ENCODE measurements at places on chromosomes 7 and 10.

- DNase-seq = peak; percentile 41
Observed at GRCh38 chr7:122300211-122300932, 4.2 kb downstream of the FEZF1 start.

DNA sequence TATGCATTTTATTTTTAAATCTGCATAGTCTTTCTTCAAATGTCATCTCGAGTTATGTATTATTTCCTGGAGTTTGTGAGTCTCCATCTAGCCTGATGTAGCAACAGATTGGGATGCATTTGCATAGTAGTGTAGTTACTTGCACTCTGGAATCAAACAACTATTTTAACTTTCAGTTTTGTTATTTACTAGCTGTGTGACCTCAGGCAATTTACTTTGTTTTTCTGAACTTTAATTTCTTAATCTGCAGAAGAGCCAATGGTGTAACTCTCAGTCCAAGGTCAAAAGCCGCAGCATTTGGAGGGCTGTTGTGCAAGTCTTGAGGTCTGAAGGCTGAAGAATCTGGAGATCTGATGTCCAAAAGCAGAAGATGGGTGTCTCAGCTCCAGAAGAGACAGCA lies 175.8 kb upstream of the SORCS1 start:
- DNase-seq = no peak

DNA sequence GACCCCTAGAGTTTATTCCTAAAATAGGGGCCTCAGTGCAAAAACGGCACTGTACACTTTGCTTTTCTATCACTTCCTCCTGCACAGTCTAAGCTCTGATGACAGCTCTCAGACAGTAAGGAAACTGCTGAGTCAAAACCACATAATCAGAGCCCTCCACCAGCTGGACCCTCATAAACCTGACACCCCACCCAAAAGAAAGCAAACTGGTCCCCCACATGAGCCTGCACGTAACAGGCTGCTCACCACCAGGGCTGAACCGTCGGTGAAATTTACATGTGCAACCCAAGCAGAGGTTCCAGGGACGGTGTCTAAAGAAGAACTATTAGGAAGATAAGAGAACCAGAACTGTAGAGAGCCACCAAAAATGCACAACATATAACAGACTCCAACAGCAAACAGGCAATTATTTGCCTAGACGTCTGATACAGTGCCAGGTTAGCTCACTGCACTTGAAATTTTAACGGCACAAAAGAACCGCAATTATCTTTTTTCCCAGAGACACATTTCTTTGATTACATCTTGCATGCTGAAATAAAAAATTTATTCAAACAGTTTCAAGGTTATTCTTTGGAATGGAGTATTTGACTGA lies 19.6 kb downstream of the SGMS1 start:
- DNase-seq = no peak

DNA sequence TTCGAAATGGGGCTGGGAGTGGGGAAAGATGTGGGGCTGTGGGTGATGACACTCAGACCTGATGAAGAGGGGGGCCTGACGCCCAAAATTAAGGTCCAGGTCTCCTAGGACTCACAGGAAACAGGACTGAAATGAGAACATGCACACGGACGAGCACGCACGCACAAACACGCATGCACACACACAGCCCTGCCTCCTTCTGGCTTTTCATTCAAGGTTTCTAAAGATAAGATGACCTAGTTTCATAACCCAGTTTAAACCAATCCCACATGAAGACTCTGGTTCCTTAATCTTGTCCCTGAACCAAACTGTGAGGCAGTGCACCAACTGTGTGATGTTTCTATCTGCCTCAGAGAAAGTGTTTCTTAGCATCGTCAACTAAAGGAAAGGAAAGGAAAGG lies 162.0 kb downstream of the DGKI start:
- no peak for DNase-seq

DNA sequence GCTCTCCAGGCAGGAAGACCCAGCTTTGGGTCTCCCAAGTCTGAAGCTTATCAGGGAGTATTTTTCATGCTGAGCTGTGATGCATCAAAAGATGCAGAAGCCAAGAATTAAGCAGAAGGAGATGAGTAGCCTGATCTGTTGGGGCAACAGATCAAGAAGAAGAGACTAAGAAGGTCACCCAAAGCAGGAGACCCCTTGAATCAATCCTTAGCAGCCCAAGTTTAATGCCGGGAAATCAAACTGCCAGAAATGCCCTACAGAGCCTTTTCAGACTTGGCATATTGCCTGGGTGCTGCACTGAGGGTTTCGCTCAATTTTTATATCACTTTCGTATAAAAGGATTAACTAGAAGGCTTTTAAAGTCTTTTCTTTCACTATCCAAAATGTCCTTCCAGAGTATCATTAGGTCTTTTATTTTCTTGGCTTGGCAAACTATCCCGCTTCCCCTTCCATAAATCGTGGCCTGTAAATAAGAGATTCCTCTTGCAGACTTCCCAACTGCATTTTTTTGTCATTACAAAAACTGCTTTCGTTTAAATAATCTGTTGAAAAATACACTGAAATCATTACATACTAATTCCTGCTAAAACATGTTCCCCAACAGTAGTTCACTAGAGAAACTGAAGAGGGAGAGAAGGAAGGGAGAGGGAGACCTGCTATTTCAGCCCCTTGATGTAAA lies 49.0 kb upstream of the STK17A start:
- DNase-seq = no peak

DNA sequence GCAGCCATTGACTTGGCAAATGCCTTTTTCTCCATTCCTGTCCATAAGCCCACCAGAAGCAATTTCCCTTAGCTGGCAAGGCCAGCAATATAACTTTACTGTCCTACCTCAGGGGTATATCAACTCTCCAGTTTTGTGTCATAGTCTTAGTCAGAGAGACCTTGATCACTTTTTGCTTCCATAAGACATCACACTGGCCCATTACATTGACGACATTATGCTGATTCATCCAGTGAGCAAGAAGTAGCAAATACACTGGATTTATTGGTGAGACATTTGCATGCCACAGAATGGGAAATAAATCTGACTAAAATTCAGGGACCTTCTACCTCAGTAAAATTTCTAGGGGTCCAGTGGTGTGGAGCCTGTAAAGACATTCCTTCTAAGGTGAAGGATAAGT lies 649.7 kb upstream of the ANKRD30A start:
- DNase-seq = no peak

DNA sequence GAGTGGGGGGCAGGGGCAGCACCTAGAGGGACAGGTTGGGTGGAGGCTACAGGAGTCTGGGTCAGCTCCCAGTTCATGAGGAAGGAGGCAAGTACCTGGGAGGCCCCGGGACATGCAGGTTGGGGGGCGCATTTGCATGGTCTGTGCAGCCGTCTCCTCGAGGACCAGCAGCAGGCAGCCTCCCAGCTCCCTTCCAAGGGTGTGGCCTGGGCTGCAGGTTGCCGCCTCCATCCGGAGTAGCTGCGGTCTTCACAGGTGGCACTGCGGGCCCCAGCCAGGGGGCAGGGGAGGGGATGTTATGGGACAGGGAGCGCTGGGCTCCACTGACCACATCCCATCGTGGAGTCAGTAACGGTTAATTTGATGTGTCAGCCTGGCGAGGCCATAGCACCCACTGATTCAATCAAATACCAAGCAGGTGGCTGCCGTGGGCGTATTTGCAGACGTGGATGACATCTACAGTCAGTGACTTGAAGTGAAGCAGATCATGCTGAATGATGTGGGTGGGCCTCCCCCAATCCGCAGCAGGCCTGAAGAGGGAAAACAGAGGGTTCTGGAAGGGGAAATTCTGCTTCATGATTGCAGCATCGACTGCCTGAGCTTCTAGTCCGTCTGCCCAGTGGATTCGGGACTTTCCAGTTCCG lies 81.6 kb downstream of the PRKAG2 start:
- DNase-seq = peak; percentile 19

DNA sequence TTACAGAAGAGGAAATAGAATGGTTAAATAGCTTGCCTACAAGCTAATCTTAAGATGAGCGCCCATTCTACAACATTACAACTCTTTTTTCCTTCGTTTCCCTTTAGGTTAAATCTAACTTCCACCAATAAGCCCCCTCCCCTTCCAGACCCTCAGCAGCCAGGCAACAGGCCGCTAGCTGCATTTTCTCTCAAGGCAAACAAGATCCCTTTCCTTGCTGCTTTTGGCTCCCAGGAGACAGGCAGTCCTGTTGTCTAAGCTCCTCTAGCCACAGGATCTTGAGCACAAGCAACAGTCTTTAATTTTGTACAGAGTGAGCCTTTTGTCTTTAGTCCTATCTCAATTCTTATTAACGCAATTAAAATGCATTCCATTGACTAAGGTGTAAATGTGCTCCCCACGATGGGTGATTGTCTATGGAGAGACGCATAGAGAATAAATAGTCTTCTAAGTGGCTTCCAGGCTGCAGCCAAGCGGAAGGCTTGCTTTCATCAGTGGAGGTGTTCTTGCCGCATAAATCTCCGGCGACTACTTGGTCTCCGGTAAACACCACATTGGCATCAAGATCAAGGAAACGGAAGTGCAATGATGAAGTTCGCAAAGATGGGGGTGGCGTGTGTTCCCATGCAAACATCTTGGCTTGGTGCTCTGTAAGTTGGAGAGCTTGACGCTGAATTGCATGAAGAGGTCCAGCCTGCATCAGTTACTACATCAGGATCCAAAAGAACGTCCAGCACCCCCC lies 181.9 kb upstream of the LYZL2 start:
- DNase-seq = no peak

DNA sequence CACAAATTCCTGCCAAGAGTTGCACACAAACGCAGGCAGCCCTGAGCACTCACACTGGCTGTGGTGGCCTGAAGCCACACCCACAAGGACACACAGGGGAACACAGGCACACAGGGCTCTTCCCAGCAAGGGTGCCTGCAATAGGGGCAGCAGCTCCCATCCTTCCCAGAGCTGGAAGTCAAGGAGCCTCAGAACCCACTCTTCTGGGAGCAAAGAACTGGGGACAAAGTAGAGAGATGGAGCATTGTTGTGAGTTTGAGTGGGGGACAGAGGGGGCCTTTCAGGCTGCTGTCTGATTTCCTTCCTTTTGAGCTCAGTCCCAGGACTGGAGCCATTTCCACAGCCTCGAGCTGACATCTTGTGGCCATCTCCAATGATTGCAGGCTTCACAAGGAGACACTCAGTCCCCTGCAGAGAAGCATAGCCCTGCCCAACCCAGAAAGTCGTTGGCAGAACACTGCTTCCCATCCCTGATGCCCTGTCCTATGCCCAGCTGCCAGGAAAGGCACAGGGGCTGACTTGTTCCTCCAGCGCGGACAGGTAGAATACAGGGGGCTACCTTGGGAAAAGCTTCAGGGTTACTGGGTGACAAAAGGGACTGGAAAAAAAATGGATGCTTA lies 34.4 kb upstream of the SLF2 start:
- DNase-seq = peak; percentile 72

- no peak for DNase-seq
Observed at GRCh38 chr7:120462991-120463390, 190.0 kb downstream of the KCND2 start.

DNA sequence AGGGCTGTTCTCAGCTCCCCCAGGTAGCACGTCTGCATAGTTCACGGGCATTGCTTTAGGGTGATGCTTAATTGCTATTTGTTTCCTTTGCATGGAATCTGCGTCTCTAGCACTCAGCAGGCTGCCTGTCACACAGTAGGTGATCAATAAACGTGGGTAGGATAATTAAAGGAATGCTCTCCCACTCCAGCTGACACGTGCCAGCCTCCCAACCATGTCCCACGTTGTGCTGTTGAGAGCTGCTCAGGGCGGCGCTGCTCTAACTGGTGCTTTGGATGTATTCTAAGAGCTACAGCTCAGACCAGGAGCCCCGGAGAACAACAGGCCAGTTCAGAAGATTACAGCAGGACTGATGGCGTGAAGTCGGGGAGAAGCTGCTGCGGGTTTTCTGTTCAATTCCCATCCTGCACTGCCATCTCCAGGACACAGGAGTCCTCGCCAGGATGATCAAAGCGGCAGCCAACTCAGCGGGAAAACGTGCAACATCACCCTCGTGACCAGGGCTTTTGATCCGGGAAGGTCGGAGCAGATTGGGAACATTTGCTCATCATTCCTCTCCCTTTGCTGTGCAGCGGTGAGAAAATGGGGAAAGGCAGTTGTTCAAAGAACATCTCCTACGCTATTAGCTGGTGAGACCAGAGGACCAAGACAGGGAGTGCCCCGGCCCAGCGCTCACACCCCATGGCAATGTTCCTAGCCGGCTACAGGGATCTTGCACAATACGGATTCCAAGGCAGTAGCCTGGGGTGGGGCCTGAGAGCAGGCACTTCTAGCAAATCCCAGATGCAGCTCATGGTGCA lies 50.5 kb upstream of the FOXK1 start:
- peak; percentile 67 for DNase-seq

GRCh38 chr7:141587304-141587703 lies 36.1 kb downstream of the AGK start:
- no peak for DNase-seq

DNA sequence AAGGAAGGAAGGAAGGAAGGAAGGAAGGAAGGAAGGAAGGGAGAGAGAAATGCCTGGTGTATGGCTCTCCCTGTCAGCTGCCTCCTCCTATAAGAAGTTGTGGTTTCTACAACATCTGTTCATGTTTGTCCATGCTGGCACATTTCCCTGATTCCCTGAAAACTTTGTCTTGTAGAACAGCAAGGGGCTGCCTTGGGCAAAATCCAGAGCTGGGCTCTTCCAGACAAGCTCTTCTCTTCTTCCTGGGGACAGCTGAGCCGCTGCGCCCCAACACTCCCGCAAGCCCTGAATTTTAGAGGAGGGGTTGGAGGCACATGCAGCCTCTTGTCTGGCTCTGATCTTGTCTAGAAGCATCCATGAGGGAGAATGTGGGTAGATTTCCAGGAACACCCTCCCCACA lies 282.0 kb upstream of the ADARB2 start:
- DNase-seq = no peak

DNA sequence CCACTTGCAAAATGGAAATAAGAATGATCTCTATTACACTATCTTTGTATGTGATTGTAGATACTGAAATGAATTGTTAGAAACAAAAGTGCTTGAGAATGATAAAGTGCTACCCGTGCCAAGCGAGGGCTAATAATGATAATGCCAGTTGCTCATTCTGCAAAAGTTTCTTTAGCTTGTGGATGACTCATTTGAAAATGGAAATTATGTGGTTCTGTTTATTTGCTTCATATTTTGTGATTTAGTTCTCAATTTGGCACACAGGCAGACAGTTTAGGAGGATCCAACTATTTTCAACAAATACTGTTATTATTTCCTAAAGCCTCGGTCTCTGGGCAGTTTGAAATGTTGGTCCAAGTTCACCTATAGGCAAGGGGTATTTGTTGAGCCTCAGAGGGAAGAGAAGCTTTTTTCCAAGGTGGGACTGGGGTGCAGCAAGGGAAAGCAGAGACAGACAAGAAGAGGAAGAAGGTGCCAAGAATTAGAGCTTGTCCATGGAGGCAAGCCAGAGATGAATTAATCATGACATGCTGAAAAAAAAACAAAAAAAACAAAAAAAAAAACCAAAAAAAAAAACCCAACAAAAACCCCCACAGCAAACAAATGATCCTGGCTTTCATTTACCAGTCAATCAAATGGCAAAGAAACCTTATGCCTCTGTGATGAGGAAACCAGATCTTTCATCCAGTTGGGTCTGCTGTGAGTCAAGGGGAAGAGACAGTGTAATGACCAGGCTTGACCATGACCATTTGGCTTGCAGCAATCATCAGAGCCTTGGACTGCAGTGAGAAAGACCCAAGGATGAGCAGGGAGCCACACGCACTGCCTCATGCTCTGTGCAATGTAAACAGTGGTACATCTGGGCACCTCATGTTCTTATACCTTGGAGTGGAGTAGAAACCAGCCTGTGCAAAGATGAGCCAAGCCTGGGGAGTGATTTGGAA lies 285.0 kb upstream of the HABP2 start:
- DNase-seq = no peak

- peak; percentile 52 for DNase-seq
Observed at GRCh38 chr10:29895456-29895855, 163.9 kb downstream of the JCAD start.

GRCh38 chr10:78162853-78163252 lies 129.2 kb downstream of the RPS24 start:
- no peak for DNase-seq

- DNase-seq = no peak
Observed at GRCh38 chr7:74338366-74339108, 49.3 kb downstream of the CLIP2 start.

All from glutamatergic neuron (in vitro differentiated cells).